NCI-H82 (cell line): ENCODE measurements at places on chromosomes 5 and 9.

DNA sequence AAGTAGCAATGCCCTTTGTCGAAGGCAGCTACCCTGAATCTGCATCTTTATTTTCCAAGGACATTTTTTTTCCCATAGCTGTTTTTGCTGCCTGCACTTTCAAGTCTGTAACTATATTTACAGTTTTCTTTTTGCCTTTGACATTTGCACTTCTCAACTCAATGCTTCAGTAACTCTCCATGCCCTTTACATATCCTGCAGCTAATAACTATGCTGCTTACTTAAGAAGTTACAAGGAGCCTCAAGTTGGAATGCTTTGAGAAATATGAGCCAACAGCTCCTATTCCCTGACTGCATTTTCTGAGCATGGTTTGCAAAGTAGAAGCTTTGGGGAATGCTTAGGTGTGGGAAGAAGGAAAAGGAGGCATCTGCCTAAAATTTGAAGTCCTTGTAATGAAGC, 194.8 kb upstream of the TRPC7 start:
- no peak for DNase-seq

DNA sequence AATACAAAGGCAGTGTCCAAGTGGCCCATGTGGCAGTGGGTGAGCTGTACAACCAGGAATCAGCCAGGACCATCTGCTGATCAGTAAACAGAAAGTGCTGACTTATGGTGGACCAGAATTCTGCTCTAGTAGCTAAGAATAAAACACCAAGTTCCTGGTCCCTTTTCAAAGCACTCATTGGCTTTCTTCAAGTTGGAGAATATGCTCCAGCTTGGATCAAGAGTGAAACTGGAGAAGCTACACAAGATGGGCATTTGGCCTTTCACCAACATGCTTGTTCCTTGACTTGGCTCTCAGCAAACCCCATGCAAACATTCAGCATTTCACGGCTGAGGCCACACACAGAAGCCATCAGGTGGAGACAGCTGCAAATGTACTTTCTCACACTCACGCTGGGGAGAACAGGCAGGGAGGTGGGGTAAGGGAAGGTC, 32.1 kb downstream of the MARCHF3 start:
- DNase-seq, result no peak

- no peak for DNase-seq
These were observed 219.9 kb upstream of the NREP start for GRCh38 chr5:111976705-111977435.

GRCh38 chr5:4571248-4571948, 568.7 kb upstream of the ADAMTS16 start:
- DNase-seq, result no peak

DNA sequence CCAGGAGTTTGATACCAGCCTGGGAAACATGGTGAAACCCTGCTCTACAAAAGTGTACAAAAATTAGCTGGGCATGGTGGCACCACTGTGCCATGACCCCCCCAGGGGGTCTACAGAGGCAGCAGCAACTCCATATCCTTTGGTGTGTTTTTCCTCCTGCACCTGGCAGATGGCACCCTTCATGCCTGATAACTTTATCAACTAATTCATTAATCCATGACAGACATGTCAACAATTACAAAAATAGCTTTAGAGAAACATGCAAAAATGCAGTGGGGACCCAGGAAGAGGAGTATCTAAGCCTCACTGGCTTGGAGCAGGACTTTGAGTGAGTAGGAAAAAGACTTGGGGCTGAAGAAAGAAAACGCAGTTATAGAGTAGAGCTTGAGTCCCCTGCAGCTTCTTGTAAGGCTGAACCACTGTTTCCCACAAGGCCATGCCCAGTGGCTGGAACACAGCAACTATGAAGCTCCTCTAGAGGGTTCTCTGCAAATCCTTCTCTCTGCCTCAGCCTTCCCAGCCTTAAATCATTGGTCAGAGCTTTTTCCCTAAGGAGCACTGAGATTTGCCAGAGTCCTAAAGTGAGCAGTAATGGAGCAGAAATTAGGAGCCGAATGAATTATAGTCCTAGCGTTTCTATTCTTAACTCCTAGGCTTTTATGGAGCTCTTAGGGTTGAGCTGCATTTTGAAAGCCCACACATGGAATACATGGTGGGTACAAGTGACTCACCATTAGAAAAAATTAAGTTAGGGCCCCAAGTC, 25.5 kb upstream of the B4GALT1 start:
- DNase-seq, result peak; percentile 47

DNA sequence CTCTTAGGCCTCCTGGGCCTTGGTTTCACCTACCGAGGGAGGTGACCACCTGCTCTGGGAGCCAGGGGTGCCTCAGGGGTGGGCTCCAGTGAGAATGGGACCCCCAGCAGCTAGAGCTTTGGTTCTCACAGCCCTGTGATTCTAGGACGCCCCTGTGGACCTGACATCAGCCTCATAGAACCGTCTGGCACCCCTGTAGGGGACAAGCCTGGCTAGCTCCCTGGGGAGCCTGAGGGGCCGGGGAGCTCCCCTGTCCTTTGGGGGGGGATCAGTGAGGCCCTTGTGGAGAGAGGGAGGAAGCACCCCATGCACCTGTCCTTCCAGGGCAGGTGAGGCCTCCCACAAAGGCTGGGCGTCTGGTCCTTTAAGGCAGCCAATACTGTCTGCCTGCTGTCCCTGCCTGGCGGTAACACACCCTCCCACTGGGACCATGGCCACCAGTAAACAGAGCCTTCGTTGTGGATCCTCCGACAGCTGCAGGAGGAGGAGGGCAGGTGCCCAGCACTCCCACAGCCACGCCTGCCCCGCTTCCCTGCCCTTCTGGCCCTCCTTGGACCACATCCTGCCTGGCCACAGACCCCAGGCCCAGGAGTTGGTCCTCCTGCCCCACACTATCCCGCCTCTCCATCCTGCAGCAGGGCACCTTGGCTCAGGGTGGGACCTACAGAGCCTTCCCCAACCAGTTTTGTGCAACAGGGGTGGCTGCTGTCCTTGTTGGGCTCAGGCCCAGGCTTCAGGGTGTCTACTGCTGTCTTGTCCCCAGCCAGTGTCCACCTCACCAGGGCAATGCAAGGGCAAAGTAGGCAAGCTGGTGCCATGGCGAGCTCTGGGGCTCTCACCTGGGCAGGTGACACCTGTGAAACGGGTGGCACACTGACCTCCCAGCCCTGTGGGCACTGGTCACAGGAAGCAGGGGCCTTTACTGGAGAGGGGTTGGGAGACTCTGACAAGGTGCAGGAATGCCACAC, 3.0 kb upstream of the TUBB4B start:
- peak; percentile 48 for DNase-seq

DNA sequence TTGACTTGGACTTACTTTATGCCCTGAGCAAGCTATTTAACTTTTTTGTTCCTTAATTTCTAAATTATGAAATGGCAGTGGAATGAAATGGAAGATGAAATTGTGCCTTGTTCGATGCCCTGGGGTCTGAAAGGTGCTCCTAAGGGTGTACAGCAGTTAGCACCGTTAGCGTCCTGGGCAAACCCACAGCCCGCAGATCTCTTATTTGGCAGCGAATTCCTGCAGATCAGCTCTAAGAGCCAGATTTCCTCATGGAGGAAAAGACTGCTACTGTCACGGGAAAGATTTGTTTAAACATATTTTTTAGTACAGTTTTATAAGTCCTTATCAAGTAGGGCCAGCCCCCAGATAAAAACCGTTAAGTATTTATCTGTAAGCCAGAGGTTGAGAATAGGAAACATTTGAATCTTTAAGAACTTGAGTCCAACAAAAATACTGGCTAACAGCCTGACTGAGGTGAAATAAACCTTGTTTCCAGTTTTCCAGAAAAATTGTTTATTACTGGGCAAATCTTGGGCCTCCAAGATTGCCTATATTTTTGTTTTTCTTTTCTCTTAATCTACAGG, 216.5 kb upstream of the DMRT1 start:
- DNase-seq, result no peak

DNA sequence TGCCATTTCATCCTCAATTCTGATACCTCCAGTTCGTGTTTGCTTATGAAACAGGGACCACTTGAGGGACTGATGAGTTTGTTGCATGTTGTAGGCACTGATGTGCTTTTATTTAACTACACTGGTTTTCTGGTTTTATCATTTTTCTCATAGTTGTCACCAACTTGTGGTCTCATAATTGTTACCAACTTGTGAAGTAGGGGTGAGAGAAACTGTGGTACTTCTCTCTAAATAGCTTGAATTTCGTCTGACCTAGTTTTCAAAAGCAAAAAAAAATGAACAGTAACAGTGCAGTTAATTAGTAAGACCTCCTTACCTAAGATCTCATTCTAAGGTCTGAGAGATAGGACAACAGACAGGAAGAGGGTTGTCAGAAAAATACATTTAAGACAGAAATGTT, 78.0 kb downstream of the ANXA2R start:
- no peak for DNase-seq

GRCh38 chr9:93974151-93974550, 19.0 kb upstream of the BARX1 start:
- no peak for DNase-seq

DNA sequence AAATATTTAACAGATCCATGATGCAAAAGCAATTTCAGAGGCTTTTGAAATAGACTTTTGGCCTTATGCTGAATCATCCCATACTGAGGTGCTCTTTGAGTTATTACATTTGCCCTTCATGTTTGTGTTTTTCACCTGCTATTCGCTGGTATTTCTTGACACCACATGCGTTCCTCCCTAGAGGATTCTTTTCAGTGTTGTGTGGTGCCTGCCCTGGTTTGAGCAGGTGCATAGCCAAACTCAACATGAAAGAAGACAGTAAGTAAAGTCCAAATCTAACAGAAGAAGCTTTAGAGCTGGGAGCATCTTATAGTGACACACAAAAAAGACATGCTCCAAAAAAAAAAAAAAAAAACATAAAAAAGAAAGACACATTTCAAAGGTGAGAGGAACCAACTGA, 796.3 kb downstream of the SEMA5A start:
- DNase-seq, result no peak

DNA sequence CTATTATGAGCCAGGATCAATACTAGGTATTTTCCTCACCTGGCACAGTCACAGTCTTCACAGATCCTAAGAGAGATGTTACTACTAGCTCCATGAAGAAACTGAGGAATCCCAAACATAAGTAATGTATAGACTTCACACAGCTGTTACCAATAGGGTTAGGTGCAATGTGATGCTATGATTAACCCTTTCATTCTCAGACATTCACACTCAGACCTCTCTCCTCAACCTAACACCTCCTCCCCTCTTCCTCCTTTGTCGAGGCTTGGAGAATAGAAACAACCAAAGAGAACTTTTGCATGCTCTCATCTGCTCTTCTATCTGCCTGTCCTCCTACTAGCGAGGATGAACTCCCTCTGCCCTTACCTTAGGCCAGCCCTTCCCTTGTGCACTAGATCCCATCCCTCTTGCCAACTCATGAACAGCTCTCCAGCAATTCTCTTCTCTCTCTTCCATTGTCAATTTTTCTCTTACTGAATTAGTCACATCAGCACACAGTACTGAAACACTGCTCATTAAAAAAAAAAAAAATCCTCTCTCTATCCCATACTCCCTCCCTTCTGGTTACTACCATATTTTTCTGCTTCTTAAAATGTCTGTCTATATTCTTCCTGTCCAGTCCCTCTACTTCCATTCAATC, 47.7 kb downstream of the MAPKAP1 start:
- no peak for DNase-seq

DNA sequence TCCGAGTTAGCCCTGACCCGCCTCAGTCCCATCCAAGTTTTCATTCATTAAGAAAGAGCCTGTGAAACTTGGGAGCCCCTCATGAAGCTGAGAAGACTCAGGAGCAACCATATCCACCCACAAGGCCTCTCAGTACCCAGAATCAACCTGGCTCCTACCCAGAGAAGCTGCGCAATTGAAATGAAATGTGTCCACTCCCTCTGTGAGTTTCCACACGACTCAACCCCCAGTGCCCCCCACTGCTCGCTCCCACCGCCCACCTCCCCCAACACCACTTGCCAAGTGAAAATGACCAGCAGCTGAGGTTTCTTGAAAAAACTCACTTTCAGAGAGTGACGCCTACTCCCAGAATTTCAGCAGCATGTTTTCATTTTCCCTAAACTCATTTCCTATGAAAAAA, 104.6 kb downstream of the CDK5RAP2 start:
- no peak for DNase-seq

DNA sequence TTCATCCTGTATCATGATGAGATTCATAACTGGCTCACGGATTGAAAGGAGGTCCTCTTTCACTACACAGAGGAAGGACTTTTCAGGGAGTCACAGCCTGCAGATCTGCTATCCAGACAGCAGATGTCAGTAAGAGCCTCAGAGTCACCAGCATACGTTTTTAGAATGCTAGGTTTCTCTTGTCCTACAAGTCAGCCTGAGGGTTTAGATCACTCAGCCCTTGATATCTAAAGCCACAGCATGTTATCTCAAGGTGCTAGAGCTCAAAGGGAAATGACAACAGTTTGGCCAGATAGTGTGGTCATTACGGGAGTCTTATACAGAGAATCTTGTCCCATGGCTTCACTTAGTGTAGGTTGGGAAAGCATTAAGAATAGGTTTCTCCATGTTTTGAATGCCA, 30.9 kb upstream of the SLC46A2 start:
- peak; percentile 49 for DNase-seq

DNA sequence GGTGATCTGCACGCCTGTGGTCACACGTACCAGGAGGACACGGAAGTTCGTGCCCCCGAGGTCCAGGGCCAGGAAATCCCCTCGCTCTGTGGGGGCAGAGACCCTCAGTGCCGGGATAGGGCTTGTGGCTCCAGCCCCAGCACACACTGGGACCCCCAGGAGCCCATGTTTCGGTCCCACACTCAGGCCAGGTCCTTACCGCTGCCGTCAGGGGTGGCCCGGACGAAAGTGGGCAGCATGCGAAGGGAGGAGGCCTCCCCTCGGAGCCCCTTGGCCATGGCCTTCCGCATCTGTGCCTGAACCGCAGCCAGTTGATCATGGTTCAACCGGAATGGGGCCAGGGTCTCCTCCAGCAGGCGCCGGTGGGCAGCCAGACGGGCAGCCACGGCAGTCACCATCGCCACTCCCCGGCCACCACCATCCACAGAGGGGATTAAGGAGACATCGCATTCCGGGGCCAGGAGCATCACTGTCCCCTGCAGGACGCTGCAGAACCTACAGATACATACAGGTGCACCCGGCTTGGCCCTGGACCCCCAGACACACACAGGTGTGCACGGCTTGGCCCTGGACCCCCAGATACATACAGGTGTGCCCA, 11.8 kb downstream of the HK3 start:
- no peak for DNase-seq

- peak; percentile 51 for DNase-seq
These were observed 208.4 kb downstream of the MEF2C start for GRCh38 chr5:88674356-88675167.

GRCh38 chr9:87259543-87260518, 237.8 kb upstream of the DAPK1 start:
- DNase-seq, result no peak
